ENCODE measurements at places on chromosomes 3 and 15.

- peak; percentile 37 for DNase-seq
These were observed 16.8 kb upstream of the CHD2 start for GRCh38 chr15:92883163-92883875.

DNA sequence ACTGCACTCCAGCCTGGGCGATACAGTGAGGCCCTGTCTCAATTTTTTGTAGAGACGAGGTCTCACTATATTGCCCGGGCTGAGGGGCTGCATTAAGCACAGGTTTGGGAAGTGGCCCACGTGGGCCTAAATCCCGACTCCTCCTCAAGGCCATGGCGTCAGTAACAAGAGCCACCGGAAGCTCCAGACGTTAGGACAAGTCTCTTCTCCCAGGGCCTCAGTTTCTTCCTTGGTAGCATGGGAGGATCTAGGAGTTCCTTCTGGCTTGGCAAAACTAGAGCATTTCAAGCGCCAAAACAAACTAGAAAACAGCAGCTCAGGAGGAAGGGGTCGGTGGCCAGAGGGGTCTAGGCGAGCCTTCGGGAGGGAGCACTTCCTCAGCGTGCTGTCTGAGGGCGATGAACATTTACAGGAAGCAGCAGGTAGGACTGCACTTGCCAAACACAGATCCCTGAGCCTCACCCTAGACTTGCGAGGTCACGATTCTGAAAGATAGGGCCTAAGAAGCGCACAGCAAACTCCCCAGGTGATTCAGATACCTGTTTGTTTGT, 536 bp downstream of the SNAPC5 start:
- DNase-seq = peak; percentile 15

DNA sequence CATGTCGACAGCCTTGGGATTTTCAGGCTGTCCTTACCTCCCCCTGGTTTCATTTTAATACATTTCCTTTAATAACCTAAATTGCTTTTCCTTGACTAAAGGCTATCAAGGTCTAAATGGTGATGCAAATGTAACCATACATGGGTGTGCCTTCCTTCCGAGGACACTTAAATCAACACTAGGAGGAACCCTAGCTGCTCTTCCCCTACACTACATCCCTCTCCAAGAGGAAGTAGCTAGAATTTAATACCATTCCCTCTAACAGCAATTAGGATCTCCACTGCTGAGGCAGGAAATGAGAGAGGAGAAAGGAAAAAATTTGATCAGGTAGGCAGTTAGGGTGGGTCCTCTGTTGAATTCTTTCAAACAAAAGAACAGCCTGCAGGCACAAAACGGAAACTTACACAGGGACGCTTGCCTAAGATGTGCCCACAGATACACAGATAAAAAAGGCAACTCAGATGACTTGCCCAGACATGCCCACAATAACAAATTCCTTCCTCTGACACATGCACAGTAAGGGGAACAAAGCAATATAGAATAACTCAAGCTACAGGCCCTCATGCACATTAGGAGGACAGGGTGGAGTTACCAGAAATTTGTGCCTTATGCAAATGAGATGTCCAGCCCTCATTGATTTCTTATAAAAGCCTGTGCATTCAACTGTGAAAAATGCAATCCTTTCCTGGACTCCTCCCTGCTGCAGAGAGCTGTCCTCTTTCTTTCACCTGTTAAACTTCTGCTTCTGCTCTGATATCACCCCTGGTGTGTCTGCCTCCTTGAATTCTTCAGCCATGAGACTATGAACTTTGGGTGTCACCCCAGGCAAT, 1024.4 kb upstream of the CADM2 start:
- no peak for DNase-seq

DNA sequence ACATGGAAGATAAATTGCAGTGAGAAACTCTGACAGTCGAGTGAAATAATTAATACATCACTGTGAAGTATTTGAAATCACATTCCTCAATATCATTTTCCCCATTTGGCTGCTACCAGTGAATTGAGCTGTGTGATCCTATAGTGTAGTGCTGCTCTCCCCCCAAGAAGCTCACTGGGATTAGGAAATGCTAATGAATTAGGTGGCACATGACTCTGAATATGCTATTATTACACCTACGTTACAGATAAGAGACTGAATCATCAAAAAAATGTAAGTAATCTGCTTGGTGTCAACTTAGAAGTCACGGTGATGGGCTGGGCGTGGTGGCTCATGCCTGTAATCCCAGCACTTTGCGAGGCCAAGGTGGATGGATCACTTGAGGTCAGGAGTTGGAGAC, 34.7 kb upstream of the SYNM start:
- no peak for DNase-seq

DNA sequence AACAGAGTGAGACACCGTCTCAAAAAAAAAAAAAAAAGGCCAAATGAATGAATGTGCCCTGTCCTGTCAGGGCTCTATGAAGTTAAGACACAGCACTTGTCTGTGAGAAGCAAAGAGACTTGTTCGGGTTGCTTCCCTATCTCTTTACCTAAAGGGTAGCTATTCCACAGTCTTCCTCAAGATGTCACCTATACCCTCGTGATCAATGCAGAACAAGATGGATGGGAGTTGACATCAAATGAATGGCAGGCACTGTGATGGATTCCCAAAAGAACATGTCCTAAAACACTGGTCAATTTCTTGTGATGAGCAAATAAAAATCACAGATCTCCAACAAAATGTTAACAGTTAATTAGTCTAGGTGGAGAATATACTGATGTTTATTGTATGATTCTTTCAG, 9.5 kb downstream of the TADA3 start:
- DNase-seq = no peak

DNA sequence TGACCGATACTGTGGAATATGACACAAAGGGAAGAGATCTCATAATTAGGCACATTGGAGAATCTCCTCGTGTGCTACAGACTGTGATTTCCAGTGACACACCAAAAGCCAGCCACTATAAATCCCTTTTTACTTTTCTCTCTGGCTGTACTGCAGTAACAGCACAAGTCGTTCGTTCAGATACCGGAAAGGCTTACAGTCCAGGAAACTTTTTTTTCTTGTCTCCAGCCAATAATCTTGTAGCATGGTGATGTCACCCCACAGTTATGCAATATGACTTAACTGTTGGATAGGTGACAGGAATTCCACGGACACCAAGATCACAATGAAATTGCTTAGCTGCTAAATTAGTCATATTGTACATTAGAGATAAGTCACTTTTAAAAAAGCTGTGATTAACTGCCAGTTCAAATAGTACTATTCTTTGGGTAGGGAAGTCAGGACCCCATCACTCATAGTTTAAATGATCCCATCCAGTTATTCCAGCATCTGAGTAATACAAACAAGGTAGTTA, 36.3 kb upstream of the TSC22D2 start:
- no peak for DNase-seq

DNA sequence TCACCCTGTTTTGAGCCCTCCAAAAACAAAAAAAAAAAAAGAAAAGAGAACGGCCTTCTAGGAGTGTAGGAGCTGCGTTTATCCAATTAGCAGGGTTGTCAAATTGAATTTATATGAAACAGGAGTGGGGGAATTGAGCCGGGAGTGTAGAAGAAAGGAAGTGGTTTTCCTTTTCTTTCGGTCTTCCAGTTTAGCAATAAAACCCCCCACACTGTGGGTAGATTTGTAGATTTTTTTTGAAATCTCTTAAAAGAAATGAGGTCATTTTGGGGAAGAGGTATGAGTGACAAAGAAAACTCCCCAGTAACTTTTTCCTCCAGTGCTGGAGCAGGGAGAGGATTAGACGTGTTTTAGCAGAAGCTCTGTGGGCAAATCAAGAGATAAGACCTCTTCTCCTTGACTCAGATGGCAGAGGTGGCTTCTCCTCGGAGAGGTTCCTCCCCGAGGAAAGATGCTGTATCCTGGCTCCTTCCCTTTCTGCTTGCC, 30.8 kb downstream of the BOC start:
- no peak for DNase-seq

- DNase-seq = no peak
These were observed 38.6 kb upstream of the NANOGP8 start for GRCh38 chr15:35123743-35124142.

Data from activated naive CD8-positive, alpha-beta T cell treated with anti-CD3 and anti-CD28 coated beads, Interleukin-2, amount 50 U/mL, for 24 hours (primary cell).